ENCODE measurements at places on chromosomes 4 and X. TPM values are rescaled to one million over a fixed set of nuclear protein-coding genes. Genes with fewer than 3 reads are reported as not detected.

TMEM31 gene
- not detected for total RNA-seq

DNA sequence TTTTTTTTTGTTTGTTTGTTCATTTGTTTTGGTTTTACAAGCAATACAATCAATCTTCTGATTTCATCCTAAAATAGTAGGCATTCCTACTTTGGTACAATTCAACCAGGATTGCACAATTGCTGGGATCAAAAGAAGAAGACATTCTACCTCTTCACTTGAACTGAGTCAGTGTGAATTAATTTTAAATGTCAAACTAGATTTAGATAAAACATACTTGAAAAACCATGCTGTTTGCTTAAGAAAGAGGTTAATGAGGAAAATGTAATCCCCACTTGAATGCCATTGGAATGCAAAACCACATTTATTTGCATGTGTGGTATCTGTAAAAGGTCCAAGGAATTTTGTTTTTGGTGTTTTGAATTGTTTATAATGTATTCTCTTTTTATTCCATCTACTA is 40.5 kb downstream of the HAND2 start:
- DNase-seq: no peak

DNA sequence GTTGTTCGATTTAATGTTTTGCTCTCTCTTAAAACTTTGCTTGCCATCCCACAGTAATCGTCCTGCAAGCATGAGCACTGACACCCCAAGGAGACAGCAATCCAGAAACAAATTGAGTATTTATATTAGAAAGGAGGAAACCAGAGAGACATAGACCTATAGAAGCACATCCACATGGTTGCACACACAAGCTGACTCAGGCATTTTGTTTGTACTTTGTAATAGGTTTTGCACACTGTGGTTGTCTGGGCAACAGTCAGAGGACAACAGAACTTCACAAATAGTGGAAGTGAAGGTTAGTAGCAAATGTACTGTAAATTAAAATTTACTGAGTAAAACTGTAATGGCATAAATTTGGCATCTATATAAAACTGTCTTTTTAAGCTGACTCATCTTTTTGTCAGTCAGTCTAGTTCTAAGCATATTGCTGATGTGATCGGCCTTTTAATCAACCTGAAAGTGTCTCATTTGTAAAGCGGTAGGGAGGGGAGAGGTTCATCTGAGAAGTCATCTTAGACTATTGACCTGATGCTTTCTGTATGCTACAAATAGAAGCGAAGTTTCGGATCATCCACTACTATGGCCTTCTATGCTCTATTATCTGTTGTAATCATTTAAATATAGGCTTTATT is 1624.7 kb downstream of the ARAP2 start:
- DNase-seq: no peak

DNA sequence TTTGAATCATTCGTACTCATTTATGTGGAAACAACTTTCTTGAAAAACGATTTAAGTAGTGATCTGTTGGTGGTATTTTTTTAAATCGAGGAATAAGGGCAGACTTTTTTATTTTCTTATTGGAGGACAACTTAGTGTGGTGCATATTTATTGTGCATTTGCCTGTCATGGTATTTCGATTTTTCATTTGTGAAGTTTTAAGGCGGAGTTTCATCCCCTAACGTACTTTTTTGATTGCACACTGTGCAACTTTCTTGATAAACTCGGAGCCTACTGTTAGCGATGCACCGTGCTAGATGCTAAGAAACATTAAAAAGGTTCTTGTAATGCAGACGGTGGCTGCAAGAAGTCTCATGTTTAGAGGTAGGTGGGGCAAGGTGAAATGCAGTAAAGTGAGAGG is 1.4 kb downstream of the ZFX start:
- no peak for DNase-seq

GRCh38 chr4:52982946-52983340 is 120.8 kb downstream of the RASL11B start:
- no peak for DNase-seq

DNA sequence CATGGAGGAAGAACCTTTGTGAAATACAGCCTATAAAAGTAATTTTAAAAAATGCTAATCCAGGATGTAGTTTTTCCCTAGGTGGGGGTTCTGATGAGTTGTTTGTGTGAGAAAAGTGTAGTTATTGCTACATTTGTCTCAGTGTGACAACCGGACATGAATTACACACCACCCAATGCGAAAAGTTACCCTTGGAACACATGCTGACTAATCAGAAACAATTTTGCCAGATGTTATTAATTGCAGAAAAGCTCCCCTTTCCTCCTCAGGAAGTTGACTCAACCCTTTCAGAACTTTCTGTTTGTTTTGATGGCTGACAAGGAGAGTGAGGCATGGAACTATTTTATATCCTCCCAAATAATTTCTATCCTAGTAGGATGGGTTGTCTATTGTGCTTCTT is 38.1 kb upstream of the EDA2R start:
- DNase-seq: no peak
